ENCODE measurements at places on chromosomes 4 and X.

- peak; percentile 24 for DNase-seq
These were observed 6.8 kb downstream of the HNRNPDL start for GRCh38 chr4:82423245-82424054.

- DNase-seq = no peak
These were observed 27.9 kb upstream of the HERC6 start for GRCh38 chr4:88350786-88351185.

- no peak for DNase-seq
These were observed 578.9 kb upstream of the FAT1 start for GRCh38 chr4:187302457-187303150.

DNA sequence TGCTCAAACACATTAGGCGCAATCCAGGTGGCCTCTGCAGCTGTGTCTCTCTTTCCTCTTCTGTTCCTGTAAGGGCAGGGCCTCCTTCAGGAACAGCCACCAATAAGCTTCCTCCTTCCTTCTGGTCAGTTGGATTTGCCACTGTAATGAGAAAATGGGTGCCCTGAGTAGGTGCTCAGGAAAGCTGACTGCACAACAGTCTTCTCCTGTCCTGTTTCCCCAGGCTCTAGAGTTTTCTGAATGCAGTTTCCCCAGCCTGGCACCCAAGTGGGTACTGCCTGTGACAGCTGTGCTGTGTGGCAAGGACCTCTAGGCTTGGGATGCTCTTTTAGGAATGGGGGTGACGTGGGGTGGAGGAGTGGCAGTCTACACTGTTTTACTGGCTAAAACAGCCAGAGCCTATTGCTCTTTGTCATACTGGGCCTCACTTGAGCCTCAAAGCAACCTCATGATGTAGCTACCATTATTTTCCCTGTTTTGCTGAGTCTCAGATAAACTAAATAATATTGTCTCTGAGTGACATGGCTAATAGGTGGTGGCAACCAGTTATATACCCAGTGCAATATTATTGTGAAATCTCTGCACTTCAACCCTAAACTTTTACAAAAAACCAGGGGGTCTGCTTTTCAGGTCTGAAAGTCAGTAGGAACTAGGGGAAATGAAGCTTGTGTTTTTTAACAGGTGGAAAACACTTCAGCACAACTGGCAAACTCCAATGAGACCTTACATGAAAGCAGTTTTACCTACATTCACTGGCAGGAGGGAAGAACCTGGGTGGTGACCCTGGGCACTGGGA, 1.2 kb downstream of the CXCL2 start:
- DNase-seq = peak; percentile 12

DNA sequence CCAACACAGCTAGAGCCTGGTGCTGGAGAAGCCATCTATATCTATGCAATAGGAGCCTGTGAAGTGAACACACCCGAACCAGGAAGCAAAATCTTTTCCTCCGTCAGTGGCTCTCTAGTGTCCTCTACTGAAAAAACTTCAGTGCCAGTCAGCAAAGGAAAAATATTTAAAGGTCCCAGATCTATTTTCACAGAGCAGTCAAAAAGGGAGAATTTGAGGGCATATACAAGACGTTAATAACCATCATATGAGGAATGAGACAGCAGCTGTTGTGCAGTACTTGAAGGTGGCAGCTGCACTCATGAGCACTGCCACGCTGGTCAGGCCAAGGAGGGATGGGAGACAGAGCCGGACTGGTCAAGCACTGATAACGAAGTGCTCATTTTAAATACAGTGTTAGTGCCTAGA, 14.4 kb downstream of the MCUB start:
- peak; percentile 38 for DNase-seq

GRCh38 chr4:39937683-39938268, 39.9 kb downstream of the PDS5A start:
- no peak for DNase-seq

- no peak for DNase-seq
These were observed 823.8 kb downstream of the CCSER1 start for GRCh38 chr4:90951037-90951436.

DNA sequence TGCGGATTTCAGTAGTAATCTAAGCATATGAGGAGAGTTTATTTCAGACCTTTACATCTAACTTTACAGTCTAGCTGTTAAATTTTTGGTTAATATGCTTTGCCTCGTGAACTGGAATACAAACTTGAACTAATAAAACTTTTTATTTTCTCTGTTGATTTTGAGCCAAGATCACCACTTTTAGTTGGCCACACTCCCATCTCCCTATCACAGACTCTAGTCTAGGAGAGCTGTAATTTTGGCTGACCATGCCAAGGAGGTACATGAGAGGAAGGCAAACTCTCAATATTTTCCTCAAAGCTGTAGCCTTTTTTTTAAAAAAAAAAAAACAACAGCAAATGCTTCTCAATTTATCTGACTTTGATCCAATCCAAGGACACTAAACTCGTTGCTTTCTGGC, 597.5 kb upstream of the PCDH7 start:
- DNase-seq = no peak

GRCh38 chr4:67659065-67659464, 41.9 kb downstream of the UBA6 start:
- DNase-seq = no peak

DNA sequence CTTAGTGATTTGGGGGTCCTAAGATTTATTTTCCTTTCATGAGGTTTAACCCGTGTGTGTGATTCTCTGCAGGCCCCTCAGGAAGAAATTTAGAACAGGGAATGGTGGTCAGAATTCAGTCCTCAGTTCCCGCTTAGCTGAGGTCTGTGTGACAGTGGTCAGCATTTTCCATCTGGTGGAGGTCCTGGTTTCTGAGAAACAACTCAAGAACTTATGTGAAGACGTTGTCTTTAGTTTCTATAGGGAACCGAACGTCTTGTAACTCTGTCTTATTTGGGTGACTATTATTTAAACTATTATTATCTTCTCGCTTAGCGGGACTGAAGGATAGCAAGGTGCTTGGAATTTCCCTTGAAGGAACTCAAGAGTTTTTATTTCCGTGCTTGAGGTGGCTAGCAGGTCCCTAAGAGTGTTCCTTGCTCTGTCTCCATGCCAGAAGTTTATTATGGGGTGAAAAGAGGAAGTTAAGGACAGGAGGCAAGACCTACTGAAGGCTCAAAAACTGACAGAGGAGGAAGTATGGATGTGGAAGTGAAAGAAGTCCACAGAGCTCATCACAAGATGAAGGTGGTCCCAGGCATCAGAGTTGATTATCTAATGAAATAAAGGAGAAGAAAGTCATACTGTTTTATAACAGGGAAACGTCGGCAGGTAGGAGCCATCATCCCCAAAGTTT, 9.4 kb downstream of the MGST2 start:
- peak; percentile 84 for DNase-seq

DNA sequence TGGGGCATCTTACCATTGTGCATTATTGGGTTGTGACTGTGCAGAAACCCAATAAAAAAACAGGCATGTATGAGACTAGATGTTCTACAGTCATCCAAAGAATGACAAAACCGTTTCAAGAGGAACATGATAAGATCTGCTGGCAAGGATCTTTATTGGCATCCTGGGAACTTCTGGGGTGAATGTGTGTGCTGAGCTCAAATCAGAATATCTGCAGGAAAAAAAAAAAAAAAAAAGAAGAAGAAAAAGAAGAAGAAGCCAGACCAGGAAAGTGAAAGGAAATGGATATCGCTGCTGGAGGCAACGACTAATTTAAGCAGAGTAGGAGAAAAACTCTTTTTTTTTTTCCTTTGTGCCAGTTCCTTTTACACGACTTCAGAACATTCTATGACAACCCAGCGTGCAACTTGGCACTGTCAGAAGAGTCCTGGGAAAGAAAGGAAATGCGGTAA, 484.2 kb upstream of the BOD1L1 start:
- peak; percentile 7 for DNase-seq

DNA sequence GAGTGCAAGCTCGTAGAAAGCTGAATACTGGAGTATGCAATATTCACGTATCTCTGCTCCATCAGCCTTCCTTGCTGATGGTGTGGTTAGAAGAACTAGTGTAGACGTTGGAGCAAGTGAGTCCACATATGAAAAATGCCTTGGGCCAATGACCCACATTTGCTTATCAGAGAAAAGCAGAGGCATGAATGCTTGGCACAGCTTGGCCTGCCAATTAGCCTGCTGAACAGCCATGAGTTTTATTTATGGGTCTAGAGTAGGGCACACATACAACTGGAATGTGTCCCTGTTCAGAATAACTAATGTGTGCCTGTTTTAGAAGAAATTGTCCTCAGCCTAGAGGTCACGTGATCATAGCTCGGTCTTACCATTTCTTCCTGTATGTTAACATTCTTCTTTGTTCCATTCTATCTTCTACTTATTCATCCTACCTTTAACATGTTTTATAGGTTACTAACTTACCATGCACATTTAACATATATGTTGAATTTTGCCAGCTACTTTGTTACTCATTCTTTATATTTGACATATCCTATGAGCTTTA, 432.7 kb upstream of the AADAT start:
- no peak for DNase-seq

GRCh38 chrX:17759990-17760389, 22.7 kb downstream of the SCML1 start:
- DNase-seq = no peak

- no peak for DNase-seq
These were observed at the start of gene TLL1 for GRCh38 chr4:165872461-165873297. Gene TLL1 (plus strand): TSS chr4:165873237. CDS start chr4:165873905, 668 bp downstream.

- DNase-seq = no peak
These were observed 10.3 kb upstream of the SLC10A4 start for GRCh38 chr4:48472794-48473193.

DNA sequence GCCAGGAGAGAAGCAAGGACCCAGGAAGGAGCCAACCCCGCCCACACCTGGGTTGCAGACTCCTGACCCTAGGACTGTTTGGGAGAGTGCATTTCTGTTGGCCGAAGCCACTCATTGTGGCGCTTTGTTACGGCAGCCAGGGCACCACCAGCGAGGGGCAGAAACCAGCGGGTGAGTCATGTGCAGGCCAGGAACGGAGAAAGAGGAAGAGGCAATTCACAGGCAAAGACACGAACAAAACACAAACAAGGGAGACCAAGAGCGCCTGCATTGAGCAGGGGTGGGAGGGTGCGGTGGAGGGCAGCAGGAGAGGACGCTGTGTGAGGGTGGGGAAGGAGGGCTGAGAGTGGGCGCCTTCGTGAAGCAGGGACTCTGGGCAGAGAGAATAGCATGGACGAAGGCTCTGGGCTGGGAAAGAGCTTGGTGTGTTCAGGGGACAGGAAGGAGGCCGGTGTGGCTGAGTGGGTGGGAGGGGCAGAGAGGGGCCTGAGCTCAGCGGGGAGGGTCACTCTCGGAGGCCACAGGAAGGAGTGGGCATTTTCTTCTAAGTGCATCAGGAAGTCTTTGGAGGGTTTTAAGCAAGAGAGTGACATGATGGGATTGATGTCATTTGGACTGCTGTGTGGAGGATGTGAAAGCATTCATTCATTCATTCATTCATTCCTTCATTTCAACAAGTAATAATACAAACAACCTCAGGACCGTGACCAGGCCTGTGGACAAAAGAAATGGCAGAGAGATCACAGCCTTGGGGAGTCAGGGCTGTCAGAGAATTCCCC, 12.2 kb upstream of the WFS1 start:
- peak; percentile 76 for DNase-seq

GRCh38 chr4:38831653-38832052, 25.0 kb downstream of the TLR6 start:
- DNase-seq = no peak

DNA sequence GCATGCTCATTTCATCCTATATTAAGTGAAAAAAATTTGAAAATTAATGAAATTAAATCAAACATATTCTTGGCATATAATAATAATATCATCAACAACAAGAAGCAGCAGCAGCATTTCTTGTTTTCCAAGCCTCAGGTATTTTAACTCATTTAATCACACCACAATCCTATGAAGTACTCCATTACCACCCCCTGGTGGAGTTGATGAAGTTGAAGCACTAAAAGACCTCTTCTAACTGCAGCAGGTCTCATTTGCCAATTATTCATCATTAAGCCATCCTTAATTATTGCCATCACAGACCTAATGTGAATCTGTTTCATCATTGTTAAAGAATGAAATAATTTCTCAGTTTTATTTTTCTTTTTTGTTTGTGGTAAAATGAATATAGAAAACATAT, 801.4 kb upstream of the GRID2 start:
- peak; percentile 1 for DNase-seq

DNA sequence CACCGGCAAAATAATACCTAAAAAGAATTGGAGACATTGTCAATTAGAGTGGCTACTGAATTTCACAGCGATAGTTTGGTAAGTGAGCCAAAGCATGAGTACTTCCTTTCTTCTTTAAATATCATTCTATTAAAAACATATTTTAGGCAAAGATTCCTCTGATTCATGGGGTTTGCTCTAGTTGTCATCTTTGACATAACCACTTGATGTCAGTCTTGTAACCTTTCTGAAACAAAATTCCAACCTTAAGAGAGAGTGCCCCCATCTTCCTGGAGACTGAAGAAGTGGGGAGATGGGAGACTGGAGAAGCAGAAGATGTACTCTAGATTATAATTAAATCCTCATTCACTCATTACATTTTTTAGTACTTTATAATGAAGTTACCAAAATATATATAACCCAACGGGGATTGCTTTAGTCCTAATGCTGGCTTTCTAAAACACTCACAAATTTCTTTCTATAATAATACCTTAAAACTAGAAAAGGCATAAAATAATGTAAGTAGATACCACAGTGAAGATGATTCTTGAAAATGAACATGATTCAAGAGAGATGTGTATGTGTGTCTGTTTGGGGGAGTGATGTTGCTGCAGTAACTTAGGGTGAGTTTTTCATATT, 96.4 kb downstream of the EMCN start:
- peak; percentile 31 for DNase-seq

DNA sequence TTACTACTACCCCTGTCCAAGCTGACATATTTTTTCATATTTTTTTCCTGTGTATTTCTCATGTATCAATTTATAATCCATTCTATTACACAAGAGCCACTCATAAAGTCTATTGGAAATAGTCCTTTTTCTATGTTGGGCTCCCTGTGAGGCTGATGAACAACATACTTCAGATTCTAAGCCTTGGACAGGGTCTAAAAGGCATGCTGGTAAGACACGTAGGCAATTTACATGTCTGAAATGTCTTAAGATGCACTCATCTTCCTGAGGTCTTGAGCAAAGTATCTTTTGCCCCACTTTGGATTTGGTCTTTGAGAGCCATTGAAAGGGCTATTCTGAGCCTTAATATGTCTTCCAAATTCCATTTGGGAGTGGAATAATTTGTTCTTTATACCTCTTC, 31.8 kb downstream of the OCIAD1 start:
- DNase-seq = no peak

DNA sequence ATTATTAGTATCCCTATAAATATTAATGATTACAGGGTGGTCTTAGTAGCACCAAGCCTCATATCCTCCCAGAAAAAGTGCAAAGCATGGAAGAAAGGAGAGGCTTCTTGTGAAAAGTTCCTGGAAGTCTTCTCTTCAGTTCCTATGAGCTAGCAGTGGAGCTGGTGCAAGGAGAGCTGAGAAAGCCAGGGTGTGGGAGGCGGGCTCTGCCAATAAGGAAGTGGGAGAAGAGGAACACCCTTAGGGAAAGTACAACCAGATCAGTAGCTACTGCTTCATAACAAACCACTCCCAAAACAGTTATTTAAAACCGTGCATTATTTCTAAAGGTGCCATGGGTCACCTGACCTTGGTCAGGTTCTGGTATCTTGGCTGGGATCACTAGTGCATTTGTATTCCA, 72.4 kb downstream of the MAP9 start:
- DNase-seq = no peak
